ENCODE measurements at places on chromosomes 2 and 18.

DNA sequence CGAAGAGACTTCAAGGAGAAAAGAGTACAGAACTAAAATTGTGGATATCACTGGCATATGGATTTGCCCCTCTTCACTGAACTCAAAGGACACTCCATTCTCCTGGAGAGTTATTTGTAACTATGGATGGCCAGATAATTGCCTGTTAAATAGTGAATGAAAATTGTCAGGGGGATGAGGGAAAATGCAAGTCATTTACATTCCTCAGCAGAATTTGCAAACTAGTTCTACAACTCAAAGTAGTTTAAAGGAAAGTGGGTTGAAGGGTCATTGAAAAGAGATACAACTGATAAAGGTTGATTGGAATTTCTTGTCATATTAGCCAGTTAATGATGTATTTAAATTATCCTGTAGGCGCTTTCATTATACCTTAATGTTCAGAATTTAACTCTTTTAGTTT lies 266.5 kb upstream of the SPOPL start:
- H3K4me1 ChIP-seq = no peaks in the 10 kb centered on the region
- no peak overlapping the region for H3K27ac ChIP-seq
- H3K4me3 ChIP-seq = no peak overlapping the region
- no peaks in the 10 kb centered on the region for H3K27me3 ChIP-seq
- DNase-seq = no peak

DNA sequence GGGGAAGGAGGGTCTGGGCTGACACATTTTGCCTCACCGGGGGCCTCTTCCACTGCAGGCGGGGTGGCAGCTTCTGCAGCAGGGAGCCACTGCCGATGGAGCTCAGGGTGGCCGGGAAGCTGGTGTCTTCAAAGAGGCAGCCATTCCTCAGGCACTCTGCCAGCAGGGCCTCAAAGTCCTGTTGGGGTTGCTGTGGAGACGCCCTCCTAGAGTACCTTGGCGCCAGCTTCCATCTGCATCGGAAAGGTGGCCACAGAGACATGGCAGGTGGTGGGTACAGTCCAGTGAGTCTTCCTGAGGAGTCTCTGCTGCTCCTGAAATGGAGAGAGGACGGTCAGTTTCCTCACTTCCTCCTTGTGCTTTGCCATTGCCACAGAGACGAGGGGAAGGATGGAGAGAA lies 12.1 kb downstream of the CAPN14 start:
- no peak for DNase-seq
- no peaks in the 10 kb centered on the region for H3K36me3 ChIP-seq
- no peak overlapping the region for H3K27ac ChIP-seq
- no peak overlapping the region for H3K4me3 ChIP-seq
- H3K4me1 ChIP-seq = no peaks in the 10 kb centered on the region

- no peak overlapping the region for H3K4me3 ChIP-seq
- H3K27me3 ChIP-seq = no peaks in the 10 kb centered on the region
- no peak for DNase-seq
- H3K4me1 ChIP-seq = peaks cover 4% of the 10 kb centered on the region
- peak overlapping the region; percentile 73 for H3K27ac ChIP-seq
Observed at GRCh38 chr2:233082931-233083755, 23.0 kb downstream of the INPP5D start.

- H3K27ac ChIP-seq = peak overlapping the region; percentile 51
- no peak overlapping the region for H3K4me3 ChIP-seq
- DNase-seq = peak; percentile 30
- H3K4me1 ChIP-seq = peaks cover 32% of the 10 kb centered on the region
Observed at GRCh38 chr18:63157293-63158011, 162.1 kb downstream of the BCL2 start.

DNA sequence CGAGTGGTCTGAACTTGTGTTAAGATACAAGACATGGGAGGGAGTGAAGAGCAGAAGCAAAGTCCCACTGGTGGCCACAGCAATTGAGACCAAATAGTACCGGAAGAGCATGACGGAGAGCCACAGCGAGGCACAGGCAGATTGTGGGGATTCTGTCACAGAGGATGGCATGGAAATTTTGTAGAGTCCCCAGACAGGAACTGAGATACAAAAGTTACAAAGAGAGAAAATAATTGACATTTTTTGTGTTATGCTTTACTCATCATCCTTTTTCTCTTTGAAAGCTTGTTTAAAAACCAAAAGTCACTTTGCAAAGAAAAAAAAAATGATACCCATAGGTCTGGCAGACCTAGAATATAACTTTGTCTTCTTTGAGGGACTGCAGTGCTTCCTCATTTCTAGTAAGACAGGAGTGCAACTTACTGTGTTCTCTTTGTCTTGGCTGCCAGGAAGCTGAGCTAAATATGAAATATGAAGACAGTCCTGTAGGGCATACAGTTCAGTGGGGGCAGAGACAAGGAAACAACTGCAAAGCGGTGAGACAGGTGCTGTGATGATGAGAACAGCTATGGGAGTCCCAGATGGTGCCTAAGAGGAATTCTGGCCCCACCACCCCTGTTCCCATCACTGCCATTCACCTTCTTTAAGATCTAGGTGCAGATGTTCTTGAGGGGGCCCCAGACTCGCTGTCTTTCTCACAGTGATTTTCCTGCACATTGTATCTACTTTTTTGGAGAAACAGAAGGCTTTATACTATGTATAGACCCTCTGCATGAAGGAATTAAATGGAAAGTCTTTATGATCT lies 5.2 kb downstream of the ARHGAP25 start:
- no peaks in the 10 kb centered on the region for H3K4me1 ChIP-seq
- H3K27me3 ChIP-seq = no peaks in the 10 kb centered on the region
- H3K4me3 ChIP-seq = no peak overlapping the region
- no peak for DNase-seq
- no peak overlapping the region for H3K27ac ChIP-seq

DNA sequence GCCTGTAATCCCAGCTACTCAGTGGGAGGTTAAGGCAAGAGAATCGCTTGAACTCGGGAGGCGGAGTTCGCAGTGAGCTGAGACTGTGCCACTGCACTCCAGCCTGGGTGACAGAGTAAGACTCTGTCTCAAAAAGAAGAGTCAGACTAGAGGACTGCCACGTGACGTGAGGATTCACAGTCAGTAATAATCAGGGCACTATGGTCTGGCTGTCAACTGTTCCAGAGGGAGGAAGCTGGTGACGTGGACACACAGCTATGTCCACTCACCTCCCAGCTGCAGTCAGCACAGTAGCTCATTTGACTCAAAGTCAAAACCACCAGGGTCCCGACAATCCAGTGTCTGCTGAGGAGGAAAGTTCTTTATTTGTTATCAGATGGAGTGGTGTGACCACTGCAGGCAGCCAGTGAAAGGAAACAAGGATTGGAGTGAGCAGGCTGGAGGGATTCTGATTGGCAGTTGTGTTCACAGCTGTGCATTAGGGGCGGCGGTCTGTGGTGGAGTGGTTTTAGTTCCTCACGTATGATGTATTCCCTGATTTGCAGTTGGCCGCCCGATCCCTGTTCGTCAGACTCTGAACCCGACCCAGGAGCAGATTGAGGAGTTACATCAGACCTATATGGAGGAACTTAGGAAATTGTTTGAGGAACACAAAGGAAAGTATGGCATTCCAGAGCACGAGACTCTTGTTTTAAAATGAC lies 37.9 kb downstream of the MOGAT1 start:
- peak; percentile 63 for DNase-seq
- H3K27me3 ChIP-seq = no peaks in the 10 kb centered on the region
- H3K36me3 ChIP-seq = no peaks in the 10 kb centered on the region
- H3K27ac ChIP-seq = peak overlapping the region; percentile 21
- no peak overlapping the region for H3K4me3 ChIP-seq

GRCh38 chr2:10462178-10463083 lies 14.3 kb upstream of the ODC1 start:
- H3K27ac ChIP-seq = no peak overlapping the region
- H3K4me3 ChIP-seq = no peak overlapping the region
- peaks cover 10% of the 10 kb centered on the region for H3K4me1 ChIP-seq

DNA sequence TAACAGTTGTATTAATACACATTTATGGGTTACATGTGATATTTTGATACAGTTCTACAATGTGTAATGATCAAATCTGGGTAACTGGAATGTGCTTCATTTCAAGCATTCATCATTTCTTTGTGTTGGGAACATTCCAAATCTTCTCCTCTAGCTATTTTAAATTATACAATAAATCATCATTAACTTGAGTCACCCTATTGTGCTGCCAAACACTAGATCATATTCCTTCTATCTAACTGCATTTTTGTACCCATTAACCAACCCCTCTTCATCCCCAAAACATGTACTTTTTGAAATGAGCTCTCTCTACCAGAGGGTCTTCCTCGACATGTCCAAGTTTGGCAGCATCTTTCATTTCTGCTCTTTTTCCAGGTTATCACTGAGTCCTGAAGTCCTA lies 81.1 kb upstream of the TTC39C start:
- no peak for DNase-seq
- H3K4me1 ChIP-seq = no peaks in the 10 kb centered on the region
- no peaks in the 10 kb centered on the region for H3K36me3 ChIP-seq
- no peak overlapping the region for H3K4me3 ChIP-seq
- no peak overlapping the region for H3K27ac ChIP-seq

- no peak for DNase-seq
- no peak overlapping the region for H3K27ac ChIP-seq
- no peaks in the 10 kb centered on the region for H3K36me3 ChIP-seq
Observed at GRCh38 chr2:201608021-201608420, 35.3 kb downstream of the TMEM237 start.

GRCh38 chr2:235116885-235117492 lies 165.2 kb downstream of the SH3BP4 start:
- no peaks in the 10 kb centered on the region for H3K4me1 ChIP-seq
- no peak overlapping the region for H3K27ac ChIP-seq
- no peaks in the 10 kb centered on the region for H3K36me3 ChIP-seq
- no peaks in the 10 kb centered on the region for H3K27me3 ChIP-seq

GRCh38 chr2:133192028-133192427 lies 376.2 kb downstream of the NCKAP5 start:
- H3K4me3 ChIP-seq = no peak overlapping the region
- no peaks in the 10 kb centered on the region for H3K27me3 ChIP-seq
- H3K36me3 ChIP-seq = no peaks in the 10 kb centered on the region
- DNase-seq = no peak
- H3K4me1 ChIP-seq = no peaks in the 10 kb centered on the region
- no peak overlapping the region for H3K27ac ChIP-seq

- peaks cover 9% of the 10 kb centered on the region for H3K4me1 ChIP-seq
- no peaks in the 10 kb centered on the region for H3K27me3 ChIP-seq
- no peaks in the 10 kb centered on the region for H3K36me3 ChIP-seq
Observed at GRCh38 chr2:231693956-231694355, 14.4 kb upstream of the PTMA start.

- no peaks in the 10 kb centered on the region for H3K36me3 ChIP-seq
- no peaks in the 10 kb centered on the region for H3K4me1 ChIP-seq
- peak; percentile 21 for DNase-seq
- H3K27ac ChIP-seq = no peak overlapping the region
- H3K4me3 ChIP-seq = no peak overlapping the region
Observed at GRCh38 chr2:237540823-237541222, 25.6 kb upstream of the PRLH start.

DNA sequence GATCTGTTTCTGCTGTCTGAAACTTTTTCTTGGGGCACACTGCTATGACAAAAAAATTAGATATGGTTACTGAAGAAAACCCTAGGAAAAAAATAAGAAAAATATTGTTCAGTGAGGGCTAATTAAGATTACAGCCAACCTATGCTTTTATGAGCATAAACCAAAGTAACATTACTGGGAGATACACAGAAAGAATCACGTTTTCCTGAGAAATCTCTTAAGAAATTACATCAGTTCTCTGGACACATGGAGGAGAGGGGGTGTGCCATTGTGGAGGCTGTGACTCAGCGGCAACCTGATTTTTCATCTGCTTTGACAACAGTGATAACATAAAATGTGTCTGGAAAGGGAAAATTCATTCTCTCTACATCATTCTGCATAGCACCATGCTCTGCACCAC lies 13.4 kb upstream of the NMI start:
- H3K36me3 ChIP-seq = no peaks in the 10 kb centered on the region
- no peaks in the 10 kb centered on the region for H3K4me1 ChIP-seq
- no peak for DNase-seq
- H3K4me3 ChIP-seq = no peak overlapping the region
- H3K27me3 ChIP-seq = no peaks in the 10 kb centered on the region

DNA sequence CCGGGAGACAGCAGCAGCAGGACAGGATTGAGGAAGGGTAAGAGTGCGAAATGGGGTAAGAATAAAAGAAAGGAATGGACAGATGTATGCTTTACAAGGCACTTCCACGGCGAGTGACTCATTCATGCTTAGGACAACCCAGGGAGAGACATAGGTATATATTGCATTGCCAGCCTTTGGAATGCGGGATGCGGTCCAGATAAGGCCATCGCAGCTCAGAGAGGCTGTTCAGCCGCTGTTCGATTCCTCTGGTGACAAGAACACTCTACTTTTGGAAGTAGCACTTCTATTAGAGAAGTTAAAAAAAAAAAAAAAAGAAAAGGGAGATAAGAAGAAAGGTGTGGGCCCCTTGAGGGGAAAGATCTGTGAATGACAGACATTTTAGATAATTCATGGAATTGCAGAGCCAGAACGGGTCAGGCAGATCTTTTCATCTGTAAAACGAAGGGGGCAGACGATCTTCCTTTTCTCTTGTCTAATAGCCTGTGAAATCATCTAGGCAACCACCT lies 819 bp upstream of the NCOA1 start:
- H3K36me3 ChIP-seq = no peaks in the 10 kb centered on the region
- H3K4me1 ChIP-seq = peaks cover 48% of the 10 kb centered on the region
- H3K27ac ChIP-seq = peak overlapping the region; percentile 83
- no peaks in the 10 kb centered on the region for H3K27me3 ChIP-seq

GRCh38 chr2:207035875-207036274 lies 96.6 kb downstream of the CPO start:
- H3K27ac ChIP-seq = no peak overlapping the region
- no peaks in the 10 kb centered on the region for H3K36me3 ChIP-seq
- H3K4me3 ChIP-seq = no peak overlapping the region
- no peaks in the 10 kb centered on the region for H3K4me1 ChIP-seq
- DNase-seq = no peak

DNA sequence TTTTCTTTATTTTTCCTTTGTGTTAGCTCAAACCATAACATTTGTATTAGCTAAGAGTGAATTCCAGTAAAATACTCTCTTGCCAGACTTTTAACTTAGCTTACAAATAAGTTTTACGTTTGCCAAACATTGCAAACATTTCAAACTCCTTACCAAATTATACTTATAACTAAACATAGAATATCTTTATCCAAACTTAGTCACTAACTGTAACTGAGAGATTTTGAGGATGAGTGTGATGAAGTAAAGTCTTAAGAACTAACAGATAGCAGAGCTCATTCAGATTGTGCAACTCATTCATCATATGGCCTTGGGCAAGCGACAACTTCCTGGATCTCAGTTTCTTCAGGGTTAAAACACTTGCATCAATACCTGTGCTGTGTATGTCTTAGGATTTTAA lies 533.7 kb downstream of the TDRD15 start:
- no peaks in the 10 kb centered on the region for H3K4me1 ChIP-seq
- DNase-seq = no peak
- no peaks in the 10 kb centered on the region for H3K27me3 ChIP-seq
- H3K27ac ChIP-seq = no peak overlapping the region

Measured in body of pancreas (tissue), 4 donors.